ENCODE measurements at places on chromosomes 7 and 10.

- no peak for DNase-seq
These were observed 94.4 kb upstream of the NEBL start for GRCh38 chr10:20991526-20991925.

GRCh38 chr7:41449694-41450093, 253.2 kb downstream of the INHBA start:
- no peak for DNase-seq

DNA sequence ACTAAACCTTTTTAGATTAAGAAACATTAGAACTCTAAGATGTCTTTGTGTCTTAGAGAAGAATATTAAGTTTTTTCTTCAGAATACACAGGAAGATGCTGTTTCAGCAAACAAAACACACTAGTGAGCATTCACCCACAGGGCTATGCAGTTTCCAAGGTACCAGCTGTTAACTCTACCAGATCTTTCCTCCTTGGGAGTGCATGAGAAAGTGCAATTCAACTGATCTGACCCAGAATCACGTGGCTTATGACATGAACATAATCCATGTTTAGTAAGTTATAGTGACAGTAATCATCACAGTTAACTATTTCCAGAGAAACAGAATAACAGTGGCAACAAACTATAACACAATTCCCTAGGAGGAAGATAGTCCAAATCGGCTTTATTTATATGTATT, 270.7 kb downstream of the CACNA2D1 start:
- no peak for DNase-seq

DNA sequence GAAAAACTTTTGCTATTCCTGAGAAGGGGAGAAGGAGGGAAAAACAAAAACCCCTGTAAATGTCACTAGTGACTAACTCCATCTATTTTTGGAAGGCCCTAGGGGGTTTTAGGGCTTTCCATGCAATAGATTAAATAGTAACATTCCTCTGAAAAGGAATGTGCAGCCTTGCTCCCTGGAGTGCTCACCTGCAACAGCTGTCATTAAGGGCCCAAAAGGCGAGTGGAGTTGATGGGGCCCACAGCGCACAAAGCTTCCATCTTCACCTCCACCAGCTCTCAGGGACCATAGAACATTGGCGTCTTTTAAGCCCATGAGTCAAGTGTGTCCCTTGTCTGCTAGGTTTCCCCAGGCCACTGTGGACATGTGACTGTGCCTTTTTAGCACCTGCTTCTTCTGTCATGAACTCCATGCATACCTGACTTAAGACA, 58.0 kb upstream of the IL6 start:
- DNase-seq, result no peak

GRCh38 chr7:41391818-41392217, 311.1 kb downstream of the INHBA start:
- no peak for DNase-seq
